Ecto neural progenitor cell (in vitro differentiated cells): ENCODE measurements at places on chromosomes 6 and 20.

DNA sequence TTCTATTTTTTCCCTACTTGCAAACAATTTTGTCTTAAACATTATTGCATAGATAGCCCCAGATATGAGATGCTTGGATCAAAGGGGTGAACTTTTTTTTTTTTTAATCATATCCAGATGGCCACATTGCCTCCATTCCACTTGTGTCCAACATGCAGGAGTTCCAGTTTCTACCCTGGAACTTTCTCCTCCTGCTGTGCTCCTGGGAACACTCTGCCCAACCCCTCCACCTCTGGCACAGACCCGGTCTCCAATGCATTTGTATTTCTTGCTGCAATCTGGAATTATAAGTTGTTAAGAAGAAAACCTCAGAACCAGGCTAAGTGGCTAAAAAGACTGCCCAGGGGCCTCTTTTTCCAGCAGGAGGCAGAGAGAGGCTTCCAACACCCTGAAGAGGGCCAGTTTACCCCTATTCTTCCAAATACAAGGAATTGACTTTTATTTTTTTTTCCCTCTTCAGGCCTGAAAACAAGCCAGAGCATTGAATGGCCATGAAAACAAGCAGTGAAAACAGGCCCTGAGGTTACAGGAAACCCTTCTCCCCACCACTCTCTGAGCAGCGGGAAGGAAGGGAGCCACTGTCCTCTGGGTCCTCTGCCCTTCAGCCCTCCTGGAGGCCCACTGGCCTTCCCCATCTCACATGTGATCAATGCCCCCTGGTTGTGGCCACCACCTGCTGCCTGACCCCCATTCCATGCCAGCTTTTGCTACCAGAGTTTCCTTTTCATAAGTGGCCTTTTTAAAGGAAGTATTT lies 44.3 kb downstream of the PDYN start:
- no peak for DNase-seq

- DNase-seq: no peak
Observed at GRCh38 chr6:7324520-7324919, 11.5 kb upstream of the SSR1 start.

- DNase-seq: no peak
Observed at GRCh38 chr6:124927806-124928205, 34.4 kb upstream of the RNF217 start.

DNA sequence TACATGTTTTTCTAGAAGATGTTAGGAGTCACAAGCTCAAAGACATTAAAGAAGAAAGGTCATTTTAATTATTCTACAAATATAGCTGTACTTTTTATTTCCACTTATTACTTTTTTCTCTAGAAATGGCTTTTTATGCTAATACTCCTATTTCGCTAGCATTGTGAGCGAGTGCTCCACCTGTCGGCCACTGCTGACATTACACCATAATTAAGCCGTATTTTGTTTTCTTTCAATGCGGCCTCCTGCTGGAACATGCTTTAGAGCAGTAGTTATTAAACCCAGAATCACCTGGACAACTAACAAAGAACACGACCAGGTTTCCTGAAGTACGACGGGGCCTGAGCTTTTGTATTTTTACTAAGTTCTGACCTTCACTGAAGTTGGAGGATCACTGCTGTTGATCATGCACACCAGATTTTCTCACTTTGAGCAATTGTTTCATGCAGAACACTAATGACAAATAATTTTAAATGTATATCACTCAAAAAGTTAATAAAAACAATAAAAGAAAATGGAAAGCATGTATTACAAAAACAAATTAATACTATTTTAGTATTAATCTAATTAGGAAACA lies 74.1 kb upstream of the PAK5 start:
- no peak for DNase-seq

GRCh38 chr6:112044196-112044595 lies 9.7 kb upstream of the CCN6 start:
- DNase-seq: no peak

DNA sequence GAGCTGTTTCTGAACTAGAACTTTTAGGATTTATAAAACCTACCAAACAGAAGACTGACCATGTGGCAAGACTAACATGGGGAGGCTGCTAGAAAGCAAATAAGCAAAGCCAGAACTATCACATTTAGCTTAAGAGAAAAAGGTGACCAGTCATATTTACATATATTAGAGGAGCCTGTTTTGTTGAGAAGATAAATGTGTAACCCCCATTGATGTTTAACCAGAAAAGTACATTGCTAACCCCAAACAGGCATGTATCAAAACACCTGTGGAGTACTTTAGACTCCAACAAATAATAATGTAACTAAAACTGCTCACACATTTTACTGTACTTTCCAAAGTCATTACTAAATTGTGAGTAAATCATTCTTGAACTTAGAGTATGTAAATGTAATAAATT lies 35.0 kb downstream of the AKIRIN2 start:
- DNase-seq: no peak

DNA sequence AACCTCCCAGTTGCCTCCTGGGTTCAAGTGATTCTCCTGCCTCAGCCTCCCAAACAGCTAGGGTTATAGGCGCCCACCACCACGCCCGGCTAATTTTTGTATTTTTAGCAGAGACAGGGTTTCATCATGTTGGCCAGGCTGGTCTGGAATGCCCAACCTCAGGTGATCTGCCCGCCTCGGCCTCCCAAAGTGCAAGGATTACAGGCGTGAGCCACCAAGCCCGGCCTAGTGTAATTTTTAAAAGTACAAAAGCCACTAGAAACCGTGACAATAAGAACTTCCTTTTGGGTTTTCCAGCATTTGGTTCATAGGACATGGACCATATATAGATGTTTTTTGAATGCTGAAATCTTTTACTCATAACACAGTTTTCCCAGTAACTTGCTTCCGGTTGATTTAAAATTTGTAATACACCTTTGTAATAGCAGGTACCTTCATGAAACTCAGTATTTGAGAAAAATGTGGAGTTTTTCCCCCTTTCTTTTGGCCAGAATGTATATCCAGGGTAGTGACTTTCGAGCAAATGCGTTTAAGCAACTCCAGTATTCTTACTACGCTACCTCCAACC lies 467 bp downstream of the PXT1 start:
- no peak for DNase-seq

- peak; percentile 97 for DNase-seq
Observed at GRCh38 chr6:85678602-85679444, 36.1 kb upstream of the SYNCRIP start.

- no peak for DNase-seq
Observed at GRCh38 chr20:12829170-12829569, 179.6 kb upstream of the SPTLC3 start.

- DNase-seq: no peak
Observed at GRCh38 chr6:41957117-41957516, 15.5 kb upstream of the CCND3 start.

GRCh38 chr6:36821581-36822335 lies 17.5 kb downstream of the CPNE5 start:
- DNase-seq: no peak

- DNase-seq: no peak
Observed at GRCh38 chr6:36853325-36853724, 14.1 kb upstream of the CPNE5 start.

DNA sequence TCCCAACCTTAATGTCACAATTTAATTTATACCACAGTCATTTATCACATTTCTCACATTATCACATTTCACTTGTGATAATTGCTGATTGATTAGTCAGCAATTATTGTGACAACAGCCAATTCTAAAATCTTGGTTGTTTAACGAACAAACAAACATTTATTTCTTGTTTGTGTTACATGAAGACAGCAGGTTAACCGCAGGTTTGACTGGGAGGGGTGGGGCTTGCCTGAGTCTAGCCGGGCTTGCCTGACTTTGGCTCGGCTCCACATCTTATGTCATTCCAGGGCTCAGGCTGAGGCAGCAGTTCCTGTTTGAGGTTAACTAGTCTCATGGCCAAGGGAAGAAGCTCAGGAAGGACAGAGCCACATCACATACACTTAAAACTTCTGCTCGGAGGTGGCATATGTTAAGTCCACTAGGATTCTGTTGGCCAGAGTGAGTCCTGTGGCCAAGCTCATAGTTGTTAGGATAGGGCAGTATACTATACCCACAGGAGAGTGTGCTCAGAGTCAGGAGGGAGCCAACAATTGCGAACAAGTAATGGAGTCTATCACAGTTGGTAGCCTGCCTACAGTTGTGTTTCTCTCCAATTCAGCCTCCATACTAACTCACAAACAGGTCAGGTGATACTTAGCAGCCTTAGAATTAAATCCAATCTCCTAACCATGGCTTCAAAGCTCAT lies 90.0 kb upstream of the IFNGR1 start:
- no peak for DNase-seq

- DNase-seq: no peak
Observed at GRCh38 chr6:42696526-42697267, 25.7 kb downstream of the PRPH2 start.

- no peak for DNase-seq
Observed at GRCh38 chr6:17395112-17395511, 1.7 kb downstream of the CAP2 start.

DNA sequence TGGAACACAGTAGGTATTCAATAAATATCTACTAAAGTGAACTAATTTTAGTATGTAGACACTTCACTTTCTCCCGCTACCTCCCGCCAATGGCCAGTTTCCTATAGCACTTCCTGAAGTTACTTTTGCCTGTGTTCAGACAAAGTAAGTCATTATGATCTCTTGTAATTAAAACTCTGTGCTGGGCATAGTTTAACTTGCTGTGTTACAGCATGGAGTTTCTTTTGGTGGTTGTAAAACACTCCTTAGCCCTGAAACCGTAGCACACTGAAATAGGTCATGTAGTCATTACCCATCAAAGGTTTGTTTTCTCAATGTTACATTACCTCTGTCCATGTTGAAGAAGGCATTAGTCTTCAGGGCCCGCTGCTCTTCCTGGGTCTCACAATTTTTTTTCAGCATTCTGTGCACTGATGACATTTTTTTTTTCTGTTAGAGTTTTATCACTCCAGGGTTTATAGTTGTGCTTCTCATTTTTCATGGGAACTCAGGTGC lies 54.0 kb upstream of the CENPW start:
- no peak for DNase-seq

DNA sequence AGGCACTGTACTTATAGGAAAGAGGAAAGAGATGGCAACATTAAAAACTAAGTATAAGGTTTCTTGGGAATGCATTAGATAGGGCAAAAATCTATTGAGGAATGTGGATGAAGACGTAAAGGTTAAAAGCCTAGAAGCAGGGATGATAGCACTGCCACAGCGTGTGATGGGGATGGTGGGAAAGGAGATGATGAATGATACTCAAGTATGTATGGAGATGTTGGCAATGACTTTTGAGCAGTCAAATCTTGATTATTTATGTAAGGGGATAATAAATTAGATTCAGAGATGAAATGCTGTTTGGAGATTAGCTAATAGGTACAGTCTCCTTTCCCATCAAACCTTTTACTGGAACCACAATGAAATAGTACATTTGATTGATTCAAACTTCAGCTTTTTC lies 432.8 kb downstream of the GRIK2 start:
- no peak for DNase-seq

GRCh38 chr6:43393602-43394001 lies 24.2 kb upstream of the ZNF318 start:
- no peak for DNase-seq

DNA sequence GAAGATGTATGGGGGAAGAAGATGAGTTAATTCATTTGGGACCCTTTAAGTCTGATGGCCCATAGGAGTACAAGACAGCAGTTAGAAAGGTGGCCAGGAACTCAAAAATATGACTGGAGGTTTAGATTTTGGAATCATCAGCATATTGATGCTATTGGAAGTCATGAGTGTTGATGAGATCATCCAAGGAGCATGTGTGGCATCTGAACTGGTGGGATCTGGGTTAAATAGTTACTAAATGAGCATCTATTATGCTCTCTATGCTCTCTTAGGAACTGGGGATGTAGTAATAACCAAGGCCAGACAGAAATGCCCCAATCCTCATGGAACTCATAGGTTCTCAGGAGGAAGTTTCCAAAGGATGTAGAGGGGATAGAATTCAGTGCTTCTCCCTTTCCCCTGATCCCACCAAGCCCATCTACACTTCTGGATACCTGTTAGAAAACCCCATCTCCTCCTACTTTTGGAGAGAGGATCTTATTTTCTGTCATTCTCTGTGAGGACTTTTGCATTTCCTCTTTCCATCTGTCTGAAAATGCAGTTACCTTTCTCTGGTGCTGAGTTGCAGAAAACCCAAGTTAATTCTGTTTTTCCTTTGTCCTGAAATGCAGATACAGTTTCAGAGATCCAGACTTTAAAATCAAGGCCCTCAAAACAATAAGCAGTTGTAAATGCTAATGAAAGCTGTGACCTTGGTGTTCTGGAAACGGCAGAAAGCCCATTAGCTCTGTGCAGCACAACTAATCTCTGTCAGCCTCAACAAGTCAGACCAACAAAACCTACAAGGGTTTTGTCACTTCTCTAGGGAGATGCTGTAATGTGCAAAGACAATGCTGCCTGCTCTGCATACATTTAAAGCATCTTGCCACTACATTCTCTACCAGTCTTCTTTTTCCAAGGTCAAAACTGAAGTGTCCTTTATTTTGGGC lies 65.8 kb downstream of the TBC1D7 start:
- no peak for DNase-seq

GRCh38 chr6:90383196-90383822 lies 86.7 kb upstream of the BACH2 start:
- no peak for DNase-seq

- DNase-seq: no peak
Observed at GRCh38 chr6:129608886-129609537, 101.0 kb downstream of the ARHGAP18 start.

GRCh38 chr20:9877932-9878495 lies 39.1 kb upstream of the PAK5 start:
- DNase-seq: no peak

- no peak for DNase-seq
Observed at GRCh38 chr20:63702036-63702665, 5.6 kb downstream of the ARFRP1 start.

GRCh38 chr6:73791336-73791735 lies 95.3 kb downstream of the CD109 start:
- DNase-seq: no peak

- no peak for DNase-seq
Observed at GRCh38 chr20:37886851-37887297, 16.1 kb upstream of the VSTM2L start.

- no peak for DNase-seq
Observed at GRCh38 chr6:100506651-100507050, 41.9 kb upstream of the SIM1 start.

DNA sequence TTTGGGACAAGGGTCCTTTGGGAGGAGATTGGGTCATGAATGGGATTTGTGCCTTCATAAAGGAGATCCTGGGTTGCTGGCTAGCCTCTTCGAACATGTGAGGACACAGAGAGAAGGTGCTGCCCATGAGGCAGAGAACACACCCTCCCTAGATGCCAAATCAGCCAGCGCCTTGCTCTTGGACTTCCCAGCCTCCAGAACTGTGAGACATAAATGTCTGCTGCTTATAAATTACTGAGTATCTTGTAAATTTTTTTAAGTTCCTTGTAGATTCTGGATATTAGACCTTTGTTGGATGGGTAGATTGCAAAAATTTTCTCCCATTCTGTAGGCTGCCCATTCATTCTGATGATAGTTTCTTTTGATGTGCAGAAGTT lies 297.5 kb upstream of the FOXQ1 start:
- no peak for DNase-seq

- DNase-seq: no peak
Observed at GRCh38 chr6:3661390-3661789, 90.1 kb downstream of the PXDC1 start.
